ENCODE measurements at places on chromosomes 12 and 14.
A peak's percentile ranks its signal among the peaks of the same experiment; 100 is the strongest.

DNA sequence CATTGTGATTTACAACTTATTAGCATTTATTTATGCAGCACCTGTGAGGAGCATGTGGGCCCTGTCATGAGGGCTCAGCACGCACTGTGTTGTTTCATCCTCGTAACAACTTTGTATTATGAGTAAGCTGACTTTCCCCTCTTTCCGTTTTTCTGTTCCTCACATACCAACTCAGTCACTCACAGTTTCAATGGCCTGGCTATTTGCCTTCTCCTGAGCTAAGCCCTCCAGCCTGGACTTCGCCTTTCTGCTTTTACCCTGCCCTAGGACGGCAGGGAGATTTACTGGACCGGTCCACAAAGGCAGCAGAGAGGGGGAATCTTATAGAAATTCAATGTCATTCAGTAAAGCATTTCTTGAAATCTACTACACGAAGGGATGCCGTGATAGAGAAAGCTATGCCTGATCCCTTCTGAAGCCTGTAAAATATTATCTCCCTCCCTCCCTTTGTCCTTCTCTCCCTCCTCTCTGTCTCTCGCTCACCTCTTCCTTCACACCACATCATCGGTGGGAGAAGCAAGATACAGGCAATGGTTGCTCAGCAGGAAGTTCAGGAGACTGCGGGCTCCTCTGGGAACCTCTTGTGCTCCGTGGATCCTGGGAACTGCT, 219.2 kb upstream of the TBX3 start:
- DNase-seq, result no peak

DNA sequence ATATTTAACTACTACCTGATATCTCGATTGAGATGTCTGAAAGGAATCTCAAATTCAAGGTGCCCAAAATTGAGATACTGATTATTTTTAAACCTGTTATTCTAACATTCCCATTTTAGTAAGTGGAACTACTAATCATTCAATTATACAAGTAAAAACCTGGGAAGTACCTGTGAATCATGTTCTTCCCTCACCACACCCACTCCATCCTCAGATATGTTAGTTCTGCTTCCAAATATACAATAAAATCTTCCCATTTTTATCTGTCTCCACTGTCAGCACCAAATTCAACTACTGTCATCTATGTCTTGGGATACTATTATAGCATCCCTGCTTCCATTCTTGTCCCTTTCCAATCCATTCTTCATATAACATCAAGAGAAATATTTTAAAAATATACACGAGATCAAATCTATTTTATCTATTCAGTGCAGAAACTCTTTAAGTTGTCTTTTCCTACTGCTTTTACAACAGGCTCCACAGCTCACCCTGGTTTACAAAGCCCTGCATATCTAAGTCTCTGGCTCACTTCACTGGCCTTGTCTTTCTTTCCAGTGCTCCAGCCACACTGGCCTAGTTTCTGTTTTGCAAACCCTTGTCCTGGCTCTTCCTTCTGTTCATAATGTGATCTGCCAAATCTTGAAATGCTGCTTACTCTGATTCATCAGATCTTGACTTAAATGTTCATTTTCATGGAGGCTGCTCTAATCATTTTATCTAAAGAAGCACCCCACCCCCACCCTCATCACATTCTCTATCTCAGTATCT, 122.3 kb downstream of the PTPRR start:
- DNase-seq, result no peak

- DNase-seq, result no peak
Observed at GRCh38 chr12:78143717-78144116, 313.0 kb downstream of the NAV3 start.

GRCh38 chr12:41073633-41074472, 114.3 kb upstream of the PDZRN4 start:
- no peak for DNase-seq

- DNase-seq, result no peak
Observed at GRCh38 chr14:90575336-90575735, 178.5 kb downstream of the CALM1 start.

DNA sequence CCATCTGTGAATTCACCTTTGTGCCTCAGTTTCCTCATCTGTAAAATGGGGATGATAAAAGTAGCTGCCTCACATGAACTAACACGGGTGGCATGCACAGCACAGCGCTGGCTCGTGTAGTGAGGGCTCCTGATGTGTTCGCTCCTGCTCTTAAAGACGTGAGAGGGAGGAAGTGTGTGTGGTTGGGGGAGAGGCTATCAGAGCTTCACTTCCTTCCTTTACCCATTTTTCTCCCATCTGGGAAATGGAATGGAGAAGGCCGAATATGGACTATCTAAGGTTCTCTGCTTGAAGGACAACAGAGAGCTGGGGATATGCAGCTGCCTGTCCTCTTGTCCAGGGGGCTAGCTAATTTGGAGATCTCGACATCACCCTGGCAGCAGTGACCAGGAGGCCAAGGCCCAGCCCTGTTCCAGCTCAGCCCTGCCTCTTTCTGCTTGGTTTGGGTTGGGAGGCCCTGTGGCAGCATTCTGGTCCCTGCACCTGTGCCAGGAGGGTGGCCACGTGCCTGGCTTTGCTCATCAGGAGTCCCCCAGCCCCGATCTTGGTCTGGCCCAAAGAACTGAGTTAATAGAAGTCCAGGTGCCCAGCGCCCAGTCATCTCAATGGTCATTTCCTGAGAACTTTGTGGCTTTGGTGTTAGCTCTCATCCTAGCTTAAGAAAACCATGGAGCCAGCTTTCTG, 44.5 kb upstream of the ESRRB start:
- no peak for DNase-seq

DNA sequence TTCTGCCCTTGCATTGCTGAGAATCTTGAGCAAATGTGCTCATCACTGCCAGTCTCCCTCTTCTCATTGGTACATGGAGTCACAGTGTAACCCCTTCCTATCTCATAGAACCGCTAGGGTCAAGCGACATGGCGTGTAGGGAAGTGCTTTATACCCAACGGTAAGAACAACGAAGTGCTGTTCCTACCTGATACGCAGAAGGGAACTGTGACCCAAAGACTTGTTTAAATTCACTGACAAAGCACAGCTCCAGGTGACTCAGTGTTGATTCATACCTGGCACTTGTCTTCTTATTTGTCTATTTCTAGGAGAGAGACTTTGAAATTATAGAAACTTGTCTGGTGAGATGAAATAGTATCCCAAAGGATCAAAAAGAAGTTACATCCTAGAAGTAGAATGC, 53.7 kb downstream of the FBXL14 start:
- peak; percentile 88 for DNase-seq

- peak; percentile 59 for DNase-seq
Observed at GRCh38 chr12:60935981-60936761, 1324.0 kb upstream of the USP15 start.

DNA sequence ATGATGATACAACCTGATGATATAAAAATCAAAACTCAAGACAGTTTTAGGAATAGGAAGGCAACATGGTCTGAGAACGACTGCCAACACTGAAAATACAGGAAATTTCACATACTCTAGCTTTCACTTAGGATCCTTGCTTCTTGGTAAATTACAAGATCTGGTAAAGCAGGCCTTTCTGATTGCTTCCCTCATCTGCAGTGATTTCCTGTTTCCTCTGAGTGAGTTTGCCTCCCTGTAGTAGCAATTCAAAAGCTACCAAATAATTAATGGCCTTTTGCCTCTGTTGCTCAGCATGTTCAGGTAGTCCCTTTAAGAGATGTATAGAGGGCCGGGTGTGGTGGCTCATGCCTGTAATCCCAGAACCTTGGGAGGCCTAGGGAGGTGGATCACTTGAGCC, 2.0 kb upstream of the IRAK3 start:
- no peak for DNase-seq

DNA sequence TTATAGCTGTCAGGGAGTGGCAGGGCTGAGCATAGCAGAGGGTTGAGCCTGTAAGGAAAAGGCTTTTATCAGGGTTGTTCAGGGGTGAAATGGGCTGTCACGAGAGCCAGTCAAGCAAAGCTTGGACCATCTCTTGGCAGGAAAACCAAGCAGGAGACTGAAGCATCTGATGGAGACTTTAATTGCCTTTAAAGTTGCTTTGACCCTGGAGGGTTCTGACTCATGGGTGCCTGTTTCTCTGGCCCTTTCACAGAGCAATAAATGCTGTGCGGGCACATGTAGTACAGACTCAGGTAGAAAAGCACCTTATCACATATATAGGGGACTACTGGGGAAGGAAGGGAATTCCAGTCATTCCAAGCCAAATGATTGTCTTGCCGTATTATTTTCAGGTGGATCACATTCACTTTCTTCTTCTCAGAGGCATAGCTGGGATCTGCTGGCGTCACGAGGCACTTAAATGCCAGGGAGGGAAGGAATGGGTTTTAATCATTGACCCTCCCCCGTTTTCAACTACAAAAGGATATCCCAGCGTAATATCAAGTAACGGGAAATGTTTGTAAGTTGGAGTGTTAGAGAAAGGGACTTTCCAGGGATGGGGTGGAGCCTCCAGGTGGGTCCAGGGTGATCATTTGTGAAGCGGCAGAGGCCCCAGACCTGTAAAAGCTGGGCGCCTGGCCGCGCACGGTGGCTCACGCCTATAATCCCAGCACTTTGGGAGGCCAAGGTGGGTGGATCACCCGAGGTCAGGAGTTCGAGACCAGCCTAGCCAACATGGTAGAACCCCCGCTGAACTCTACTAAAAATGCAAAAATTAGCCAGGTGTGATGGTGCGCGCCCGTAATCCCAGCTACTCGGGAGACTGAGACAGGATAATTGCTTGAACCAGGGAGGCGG, 34.9 kb downstream of the PLEKHD1 start:
- no peak for DNase-seq

GRCh38 chr12:15863984-15864383, 18.2 kb upstream of the STRAP start:
- no peak for DNase-seq

DNA sequence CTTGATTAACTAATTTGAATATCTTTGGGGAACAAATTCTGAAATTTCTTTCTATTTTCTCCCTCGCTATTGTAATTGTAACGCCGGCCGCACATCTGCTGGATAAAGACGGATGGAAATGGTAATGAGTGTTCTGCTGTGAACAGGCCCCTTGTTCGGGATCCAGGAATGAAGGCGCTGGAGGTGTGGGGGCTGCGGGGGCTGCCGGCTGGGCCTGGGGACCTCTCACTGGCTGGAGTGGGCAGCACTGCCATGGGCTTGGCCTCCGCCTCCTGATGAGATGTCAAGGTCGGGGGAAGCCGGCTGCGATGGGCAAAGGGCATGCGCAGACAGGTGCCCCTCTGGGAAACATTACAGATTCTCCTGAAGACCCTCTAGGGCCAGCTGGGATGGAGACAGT, 175.4 kb downstream of the PHETA1 start:
- no peak for DNase-seq

DNA sequence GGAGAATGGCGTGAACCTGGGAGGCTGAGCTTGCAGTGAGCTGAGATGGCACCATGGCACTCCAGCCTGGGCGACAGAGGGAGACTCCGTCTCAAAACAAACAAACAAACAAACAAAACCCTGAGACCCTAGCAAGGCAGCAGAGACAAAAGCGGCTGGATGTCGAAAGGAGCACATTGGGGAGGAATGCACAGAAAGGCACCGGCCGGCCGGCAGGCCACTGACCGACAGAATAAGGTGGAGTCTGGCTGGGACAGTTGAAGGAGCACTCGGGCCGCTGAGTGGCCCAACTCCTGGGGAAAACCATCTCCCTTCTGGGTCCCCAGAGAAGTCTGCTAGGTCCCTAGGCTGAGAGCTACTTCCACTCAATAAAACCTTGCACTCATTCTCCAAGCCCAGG, 256.2 kb downstream of the KIF21A start:
- DNase-seq, result no peak

- DNase-seq, result no peak
Observed at GRCh38 chr12:5557906-5558305, 126.0 kb downstream of the NTF3 start.

GRCh38 chr14:92644970-92645515, 103.4 kb downstream of the LGMN start:
- DNase-seq, result no peak

GRCh38 chr14:34833549-34834523, 41.3 kb downstream of the BAZ1A start:
- DNase-seq, result no peak

GRCh38 chr12:121781998-121782979, 11.2 kb downstream of the RHOF start:
- no peak for DNase-seq

DNA sequence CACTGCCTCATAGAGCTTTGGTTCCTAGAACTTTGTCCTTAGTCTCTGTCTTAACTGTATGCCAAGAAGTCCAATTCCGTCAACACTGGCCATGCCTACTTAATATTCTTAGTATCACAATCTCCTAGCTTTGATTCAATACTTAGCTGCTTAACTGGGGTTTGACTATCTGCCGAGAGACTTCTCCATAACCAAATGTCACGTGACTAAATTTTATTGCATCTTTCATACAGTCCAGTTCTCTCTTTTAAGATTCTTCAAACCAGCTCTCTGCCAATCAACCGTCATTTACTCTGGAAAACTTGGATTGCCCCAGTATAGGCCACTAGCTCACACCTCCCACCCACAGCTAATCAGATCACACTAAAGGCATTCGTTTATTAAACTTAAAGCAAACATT, 122.8 kb downstream of the ATXN7L3B start:
- DNase-seq, result no peak

- DNase-seq, result no peak
Observed at GRCh38 chr12:131759176-131759575, 48.3 kb downstream of the SFSWAP start.

DNA sequence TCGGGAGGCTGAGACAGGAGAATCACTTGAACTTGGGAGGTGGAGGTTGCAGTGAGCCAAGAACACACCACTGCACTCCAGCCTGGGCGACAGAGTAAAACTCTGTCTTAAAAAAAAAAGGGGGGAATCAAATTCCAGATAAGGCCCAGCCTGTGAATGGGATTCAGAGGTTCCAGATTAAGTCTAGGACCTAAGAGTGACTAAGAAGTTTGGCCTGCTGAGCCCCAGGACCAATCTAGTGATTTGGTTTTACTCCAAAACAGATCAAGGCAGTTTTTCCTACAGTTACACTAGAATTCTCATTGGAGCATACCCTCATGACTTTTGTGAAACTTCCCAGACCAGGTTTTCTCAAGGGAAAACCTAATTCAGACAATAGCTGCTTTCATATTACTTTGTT, 22.8 kb downstream of the EXOC5 start:
- no peak for DNase-seq

DNA sequence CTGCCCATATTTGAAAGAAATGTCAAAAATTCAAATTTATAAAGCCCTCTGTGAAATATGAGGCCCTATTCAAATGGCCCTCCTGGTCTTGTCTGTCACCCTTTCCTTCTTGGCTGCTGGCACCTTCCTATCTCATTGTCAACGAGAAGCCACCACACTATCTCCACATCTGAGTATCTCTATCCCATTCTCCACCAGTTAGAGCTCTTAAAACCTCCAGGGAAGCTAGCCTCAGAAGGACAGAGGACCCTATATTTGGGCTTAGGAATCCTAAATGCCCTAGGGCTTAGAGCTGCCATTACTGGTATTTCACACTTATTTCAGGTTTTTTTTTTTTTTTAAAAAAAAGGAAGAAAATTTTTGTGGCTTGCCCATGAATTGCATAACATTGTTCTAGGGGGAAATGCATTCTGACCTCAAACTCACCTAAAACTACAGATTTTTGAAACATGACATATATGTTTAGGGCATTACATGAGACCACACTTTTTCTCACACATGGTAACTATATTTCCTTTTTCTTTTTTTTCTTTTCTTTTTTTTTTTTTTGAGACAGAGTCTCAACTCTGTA, 25.0 kb downstream of the SLC25A21 start:
- DNase-seq, result no peak

All from DMS53 (cell line).